ENCODE measurements at places on chromosomes 7 and 10.
A peak's percentile ranks its signal among the peaks of the same experiment; 100 is the strongest.

- no peak overlapping the region for H3K4me3 ChIP-seq
- peaks cover 3% of the 10 kb centered on the region for H3K4me1 ChIP-seq
- no peaks in the 10 kb centered on the region for H3K27me3 ChIP-seq
- no peaks in the 10 kb centered on the region for H3K36me3 ChIP-seq
These were observed 27.5 kb downstream of the SH2B2 start for GRCh38 chr7:102313997-102314780.

DNA sequence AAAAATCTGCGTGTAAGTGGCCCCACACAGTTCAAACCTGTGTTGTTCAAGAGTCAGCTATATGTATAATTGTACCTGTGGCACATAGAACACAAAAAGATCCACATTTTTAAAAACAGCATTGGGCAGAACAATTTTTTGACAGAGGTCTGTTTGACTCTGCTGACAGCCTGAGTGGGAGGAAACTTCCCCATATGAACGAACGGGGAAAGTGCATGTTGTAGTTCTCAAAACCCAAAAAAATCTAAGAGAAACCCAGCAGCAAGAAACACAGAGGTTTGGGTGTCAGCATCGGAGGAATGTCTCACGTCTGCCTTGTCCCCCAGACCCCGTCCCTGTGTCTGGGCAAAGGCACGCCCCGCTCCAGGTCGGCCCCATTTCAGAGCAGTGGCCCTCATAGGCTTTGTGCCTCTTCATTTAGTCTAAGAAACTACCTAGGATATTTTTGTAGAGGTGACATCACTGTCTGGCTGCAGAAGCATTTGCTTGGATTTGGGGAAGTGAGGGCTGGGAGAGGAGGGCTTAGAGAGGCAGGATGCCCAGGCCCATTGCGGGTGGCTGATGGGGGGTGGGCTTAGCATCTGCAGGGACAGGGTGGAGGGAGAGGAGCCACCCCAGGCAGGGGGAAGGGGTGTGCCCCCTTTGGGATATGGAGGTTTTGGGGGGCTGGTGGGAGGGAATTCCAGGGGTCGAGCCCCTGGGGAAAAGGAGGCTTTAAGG, 11.0 kb downstream of the CUX1 start:
- H3K4me1 ChIP-seq = no peaks in the 10 kb centered on the region
- no peak overlapping the region for H3K4me3 ChIP-seq
- H3K36me3 ChIP-seq = no peaks in the 10 kb centered on the region
- no peak for DNase-seq
- no peaks in the 10 kb centered on the region for H3K27me3 ChIP-seq
- no peak overlapping the region for H3K27ac ChIP-seq

- H3K4me3 ChIP-seq = no peak overlapping the region
- H3K4me1 ChIP-seq = peaks cover 31% of the 10 kb centered on the region
- no peaks in the 10 kb centered on the region for H3K36me3 ChIP-seq
- no peaks in the 10 kb centered on the region for H3K27me3 ChIP-seq
- H3K27ac ChIP-seq = no peak overlapping the region
These were observed 171.9 kb downstream of the PRKG1 start for GRCh38 chr10:51246156-51246555.

GRCh38 chr7:46554688-46555422, 633.8 kb upstream of the IGFBP3 start:
- no peak for DNase-seq
- no peaks in the 10 kb centered on the region for H3K36me3 ChIP-seq
- H3K27me3 ChIP-seq = no peaks in the 10 kb centered on the region

DNA sequence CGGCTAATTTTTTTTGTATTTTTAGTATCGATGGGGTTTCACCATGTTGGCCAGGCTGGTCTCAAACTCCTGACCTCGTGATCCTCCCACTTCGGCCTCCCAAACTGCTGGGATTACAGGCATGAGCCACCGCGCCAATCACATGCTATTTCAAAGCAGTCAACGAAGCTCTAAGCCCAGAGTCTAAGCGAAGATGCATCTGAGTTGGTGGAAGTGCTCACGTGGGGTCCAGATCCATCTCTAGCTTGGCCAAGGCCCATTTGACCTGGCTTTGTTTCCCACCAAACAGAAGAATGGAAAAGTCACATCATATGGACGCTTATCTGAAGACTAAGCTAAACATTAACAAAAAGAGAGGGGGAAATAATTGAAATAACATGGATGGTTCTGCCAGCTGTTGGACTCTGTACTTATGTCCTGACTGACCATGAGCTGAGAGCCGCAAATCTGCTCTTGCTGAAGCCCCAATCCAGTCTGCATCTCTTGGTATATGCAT, 3.8 kb upstream of the GTF2I start:
- no peak overlapping the region for H3K27ac ChIP-seq
- H3K36me3 ChIP-seq = no peaks in the 10 kb centered on the region
- H3K4me3 ChIP-seq = no peak overlapping the region
- DNase-seq = no peak
- no peaks in the 10 kb centered on the region for H3K27me3 ChIP-seq
- H3K4me1 ChIP-seq = peaks cover 5% of the 10 kb centered on the region

- H3K36me3 ChIP-seq = no peaks in the 10 kb centered on the region
- no peak overlapping the region for H3K27ac ChIP-seq
- H3K4me3 ChIP-seq = no peak overlapping the region
- no peaks in the 10 kb centered on the region for H3K4me1 ChIP-seq
- DNase-seq = no peak
These were observed 51.9 kb upstream of the PTN start for GRCh38 chr7:137395420-137395819.

- peak; percentile 61 for DNase-seq
- H3K4me3 ChIP-seq = no peak overlapping the region
- no peaks in the 10 kb centered on the region for H3K27me3 ChIP-seq
- H3K36me3 ChIP-seq = no peaks in the 10 kb centered on the region
- no peak overlapping the region for H3K27ac ChIP-seq
These were observed 558.9 kb downstream of the REEP3 start for GRCh38 chr10:64080071-64080470.

GRCh38 chr10:24427678-24428409, 218.9 kb downstream of the KIAA1217 start:
- H3K4me3 ChIP-seq = no peak overlapping the region
- DNase-seq = no peak
- H3K27me3 ChIP-seq = no peaks in the 10 kb centered on the region
- no peaks in the 10 kb centered on the region for H3K4me1 ChIP-seq
- H3K36me3 ChIP-seq = no peaks in the 10 kb centered on the region
- H3K27ac ChIP-seq = no peak overlapping the region

GRCh38 chr7:114444196-114444595, 29.6 kb downstream of the FOXP2 start:
- no peaks in the 10 kb centered on the region for H3K27me3 ChIP-seq
- no peak for DNase-seq
- H3K36me3 ChIP-seq = no peaks in the 10 kb centered on the region
- H3K27ac ChIP-seq = no peak overlapping the region

GRCh38 chr10:18345308-18345707, 205.1 kb downstream of the CACNB2 start:
- no peaks in the 10 kb centered on the region for H3K4me1 ChIP-seq
- no peak overlapping the region for H3K27ac ChIP-seq
- no peak for DNase-seq
- no peaks in the 10 kb centered on the region for H3K36me3 ChIP-seq
- H3K27me3 ChIP-seq = no peaks in the 10 kb centered on the region

DNA sequence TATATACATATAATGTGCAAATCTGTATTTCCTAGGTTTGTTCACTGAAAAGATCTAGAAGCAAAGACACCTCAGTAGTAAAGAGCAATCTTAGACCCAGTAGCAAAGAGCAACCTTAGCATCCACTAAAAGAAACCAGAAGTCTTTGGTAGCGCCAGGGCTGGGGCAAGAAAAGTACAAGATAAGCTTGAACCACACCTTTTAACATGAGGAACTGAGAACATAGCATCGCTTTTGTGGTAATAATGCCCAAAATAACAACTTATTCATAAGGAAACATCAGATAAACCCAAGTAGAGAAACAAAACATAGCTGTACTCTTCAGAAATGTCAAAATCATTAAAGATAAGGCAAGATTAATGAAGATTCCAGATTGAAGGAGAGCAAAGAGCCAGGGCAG, 173.4 kb downstream of the IMMP2L start:
- H3K4me3 ChIP-seq = no peak overlapping the region
- no peak overlapping the region for H3K27ac ChIP-seq
- H3K4me1 ChIP-seq = no peaks in the 10 kb centered on the region
- DNase-seq = no peak
- H3K36me3 ChIP-seq = no peaks in the 10 kb centered on the region

DNA sequence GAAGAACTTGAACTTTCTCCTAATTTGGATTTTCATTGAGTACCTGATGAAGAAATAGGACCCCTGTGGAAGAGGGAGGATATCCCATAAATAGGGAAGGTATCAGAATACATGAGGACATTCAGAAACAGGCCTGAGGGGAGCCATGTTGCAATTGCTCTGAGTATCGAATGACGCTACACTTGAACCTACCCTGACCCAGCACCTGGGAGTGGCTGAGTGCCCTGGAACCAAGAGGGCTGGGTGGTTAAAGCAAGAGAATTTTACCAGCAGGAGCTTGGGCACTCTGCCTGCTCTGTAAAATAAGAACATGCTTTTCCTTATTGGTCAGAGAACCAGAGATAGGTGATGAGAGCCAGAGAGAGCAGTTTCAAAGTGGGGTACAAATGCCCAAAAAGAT, 7.2 kb downstream of the NEUROD6 start:
- no peak overlapping the region for H3K27ac ChIP-seq
- no peak overlapping the region for H3K4me3 ChIP-seq
- no peaks in the 10 kb centered on the region for H3K4me1 ChIP-seq
- no peaks in the 10 kb centered on the region for H3K36me3 ChIP-seq
- H3K27me3 ChIP-seq = peaks cover 27% of the 10 kb centered on the region
- DNase-seq = no peak

DNA sequence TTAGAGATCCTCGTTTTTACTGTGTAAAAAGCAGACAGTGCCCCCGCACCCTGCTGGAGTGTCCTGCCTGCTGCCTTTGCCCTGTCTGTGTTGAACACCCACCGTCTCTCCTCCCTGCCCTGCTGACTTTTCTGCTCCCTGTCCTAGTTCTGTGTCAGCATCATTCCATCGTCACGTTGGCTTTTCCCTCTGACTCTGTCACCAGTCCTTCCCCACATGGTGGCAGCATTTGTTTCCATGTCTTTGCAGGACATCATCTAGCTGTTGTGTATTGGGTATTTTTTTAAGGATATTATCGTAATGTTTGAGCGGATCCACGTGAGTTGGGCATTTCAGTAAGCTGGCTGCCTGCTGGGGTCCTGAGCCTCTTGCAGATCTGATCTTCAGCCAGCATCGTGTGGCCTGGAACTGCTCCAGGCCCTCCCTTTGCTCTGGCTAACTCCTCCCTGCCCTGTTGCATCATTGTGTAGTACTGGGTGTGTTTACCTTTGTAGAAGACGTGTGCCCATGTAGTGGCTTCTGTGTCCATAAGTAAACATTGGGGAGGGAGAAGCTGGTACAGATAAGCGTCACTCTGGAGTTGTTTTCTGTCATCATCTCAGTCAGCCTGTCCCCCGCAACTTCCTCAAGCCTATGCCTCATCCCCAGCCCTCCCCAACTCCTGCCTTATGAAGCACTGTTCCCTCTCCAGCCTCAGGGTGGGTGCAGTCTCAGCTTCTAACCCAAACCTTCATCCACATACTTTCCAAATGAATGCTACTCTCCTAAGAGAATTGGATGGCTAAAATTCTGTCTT, 44.3 kb downstream of the TRRAP start:
- H3K4me1 ChIP-seq = no peaks in the 10 kb centered on the region
- peaks cover 90% of the 10 kb centered on the region for H3K36me3 ChIP-seq
- no peak overlapping the region for H3K27ac ChIP-seq
- H3K27me3 ChIP-seq = no peaks in the 10 kb centered on the region
- H3K4me3 ChIP-seq = no peak overlapping the region

GRCh38 chr7:23276947-23277346, 22.2 kb upstream of the MALSU1 start:
- no peaks in the 10 kb centered on the region for H3K36me3 ChIP-seq
- no peaks in the 10 kb centered on the region for H3K27me3 ChIP-seq
- no peak for DNase-seq
- H3K4me3 ChIP-seq = no peak overlapping the region

- peaks cover 10% of the 10 kb centered on the region for H3K4me1 ChIP-seq
- no peak overlapping the region for H3K4me3 ChIP-seq
- peak overlapping the region; percentile 98 for H3K27ac ChIP-seq
- H3K36me3 ChIP-seq = no peaks in the 10 kb centered on the region
- H3K27me3 ChIP-seq = no peaks in the 10 kb centered on the region
- DNase-seq = peak; percentile 65
These were observed 3.5 kb downstream of the ARID5B start for GRCh38 chr10:61904733-61905725.

DNA sequence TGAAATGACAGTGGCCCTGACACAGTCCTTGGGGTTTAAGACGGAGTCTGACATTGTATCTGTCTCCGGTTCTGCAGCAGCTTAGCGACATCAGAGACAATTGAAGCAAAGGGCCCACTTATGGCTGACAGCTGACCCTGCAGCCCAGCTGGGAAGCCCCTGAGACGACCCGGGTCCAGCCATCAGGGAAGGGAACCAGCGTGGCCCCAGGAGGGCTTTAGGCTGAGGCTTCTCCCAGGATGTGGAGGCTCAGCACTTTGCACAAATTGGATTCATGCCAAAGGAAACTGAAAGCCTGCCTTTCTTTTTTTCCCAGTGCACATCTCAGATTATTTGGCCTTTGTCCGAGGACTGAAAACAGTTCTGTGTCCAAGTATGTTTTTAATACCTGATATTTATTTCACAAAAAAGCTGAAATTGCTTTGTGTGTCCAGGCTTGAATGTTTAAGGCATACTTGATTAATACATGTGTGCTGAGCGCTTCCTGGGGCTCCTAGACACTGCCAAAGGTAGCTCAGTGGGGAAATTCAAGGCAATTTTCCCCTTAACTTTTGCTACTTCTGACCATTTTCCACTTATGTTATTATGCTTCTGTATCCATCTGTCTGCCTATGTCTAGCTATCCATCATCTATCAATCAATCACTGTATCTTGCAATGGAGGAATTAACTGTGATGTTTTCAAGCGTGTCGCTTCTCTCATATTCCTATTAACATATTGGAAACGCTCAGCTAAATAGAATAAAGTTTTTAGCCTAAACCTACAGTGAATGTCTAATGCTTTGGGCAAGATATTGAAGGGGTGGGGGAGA, 34.8 kb downstream of the KLF6 start:
- H3K4me1 ChIP-seq = peaks cover 6% of the 10 kb centered on the region
- no peaks in the 10 kb centered on the region for H3K36me3 ChIP-seq
- no peaks in the 10 kb centered on the region for H3K27me3 ChIP-seq
- peak overlapping the region; percentile 51 for H3K27ac ChIP-seq
- no peak for DNase-seq
- peak overlapping the region; percentile 38 for H3K4me3 ChIP-seq

- peak within 1 kb of the TSS; percentile 32 for H3K4me3 ChIP-seq
- no peaks in the 10 kb centered on the region for H3K27me3 ChIP-seq
- peak; percentile 94 for DNase-seq
- peaks cover 24% of the 10 kb centered on the region for H3K4me1 ChIP-seq
- peak within 1 kb of the TSS; percentile 93 for H3K27ac ChIP-seq
- no peaks in the 10 kb centered on the region for H3K36me3 ChIP-seq
These were observed at the start of the genes ECD and FAM149B1 for GRCh38 chr10:73167783-73168464. ECD (minus strand) TSS chr10:73168008; CDS start chr10:73163937, 4,071 bp downstream. FAM149B1 (plus strand) TSS chr10:73168119; CDS start chr10:73168340, 221 bp downstream.

DNA sequence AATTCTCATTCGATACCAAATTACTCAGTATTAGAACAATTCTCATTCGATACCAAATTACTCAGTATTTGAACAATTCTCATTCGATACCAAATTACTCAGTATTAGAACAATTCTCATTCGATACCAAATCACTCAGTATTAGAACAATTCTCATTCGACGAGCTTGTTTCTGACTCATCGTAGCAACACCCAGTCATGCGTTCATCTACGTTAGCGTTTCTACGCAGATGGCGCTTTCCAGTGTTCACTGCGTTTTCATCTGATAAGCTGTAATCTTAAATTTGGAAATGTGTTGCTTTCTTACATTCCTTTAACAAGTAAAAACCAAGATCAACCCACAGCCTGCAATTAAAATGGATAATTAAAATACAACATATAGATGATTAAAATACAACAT, 276.3 kb downstream of the ZMYND11 start:
- H3K27ac ChIP-seq = no peak overlapping the region
- no peaks in the 10 kb centered on the region for H3K36me3 ChIP-seq
- DNase-seq = no peak
- H3K4me1 ChIP-seq = no peaks in the 10 kb centered on the region
